ENCODE measurements at places on chromosomes 1 and 21.

GRCh38 chr1:1304331-1305299 is 3.1 kb downstream of the ACAP3 start:
- peak; percentile 60 for DNase-seq

GRCh38 chr1:89953929-89954328 is 41.0 kb upstream of the ZNF326 start:
- no peak for DNase-seq

GRCh38 chr1:204152310-204153044 is 633 bp upstream of the ETNK2 start:
- no peak for DNase-seq

DNA sequence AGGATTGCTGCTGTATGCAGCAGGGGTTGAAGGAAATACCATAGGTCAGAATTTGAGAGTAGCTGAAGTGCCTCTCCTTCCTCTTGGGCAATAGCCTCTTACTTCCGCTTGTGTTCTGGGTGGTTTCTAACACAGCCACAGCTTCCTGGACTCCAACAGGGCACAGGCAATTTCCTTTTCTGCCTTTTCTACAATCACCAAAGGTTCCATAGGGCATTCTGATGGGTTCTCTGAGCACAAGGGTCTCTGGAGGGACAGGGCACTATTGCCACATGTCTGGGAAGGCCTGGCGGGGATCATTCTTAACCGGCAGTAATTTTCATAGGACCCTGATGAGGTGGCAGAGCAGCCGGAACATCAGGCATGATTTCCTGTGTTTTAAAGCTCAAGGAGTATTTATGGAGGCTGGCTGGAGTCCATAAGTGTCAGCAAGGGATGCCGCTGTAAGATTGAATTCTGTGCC is 5.5 kb upstream of the AGTRAP start:
- DNase-seq, result no peak

- DNase-seq, result peak; percentile 44
Observed at GRCh38 chr1:84379138-84379916, 19.0 kb upstream of the DNASE2B start.

- no peak for DNase-seq
Observed at GRCh38 chr1:231806623-231807495, 180.3 kb downstream of the DISC1 start.

GRCh38 chr1:166036092-166036491 is 130.7 kb downstream of the FAM78B start:
- no peak for DNase-seq

- no peak for DNase-seq
Observed at GRCh38 chr1:195933835-195934234, 674.4 kb downstream of the KCNT2 start.

DNA sequence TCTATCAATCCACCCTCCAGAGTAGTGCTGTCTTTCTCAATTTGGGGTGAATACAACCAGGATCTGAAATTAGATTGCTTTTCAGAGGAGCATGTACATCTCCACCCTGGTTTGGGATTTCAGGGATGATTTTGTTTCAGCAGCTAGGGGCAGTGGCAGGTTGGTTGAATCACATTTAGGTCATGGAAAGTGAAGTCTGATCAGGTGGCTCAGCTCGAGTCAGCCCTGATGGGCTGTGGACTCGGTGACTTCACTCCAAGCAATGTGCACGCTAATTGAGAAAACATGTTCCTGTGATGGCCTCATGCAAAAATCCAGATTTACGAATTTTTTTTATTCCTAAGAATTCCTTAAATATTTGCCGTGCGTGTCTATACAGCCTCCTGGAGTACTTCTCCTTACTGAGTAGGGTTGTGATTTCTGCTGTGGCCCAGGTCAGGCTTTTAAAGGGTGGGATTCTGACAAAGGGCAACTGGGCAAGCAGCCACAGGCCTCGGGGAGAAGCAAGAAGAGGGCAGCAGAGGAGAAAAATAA is 7.5 kb downstream of the NGF start:
- peak; percentile 95 for DNase-seq

- no peak for DNase-seq
Observed at GRCh38 chr21:44366586-44367211, 13.3 kb downstream of the TRPM2 start.

GRCh38 chr1:164675342-164675904 is 116.4 kb downstream of the PBX1 start:
- DNase-seq, result no peak

- no peak for DNase-seq
Observed at GRCh38 chr21:37389456-37389855, 22.9 kb downstream of the DYRK1A start.

- no peak for DNase-seq
Observed at GRCh38 chr21:16005996-16006395, 276.2 kb downstream of the USP25 start.

- DNase-seq, result no peak
Observed at GRCh38 chr1:240766831-240767230, 154.9 kb upstream of the GREM2 start.

GRCh38 chr1:202967684-202968281 is 726 bp upstream of the CYB5R1 start:
- no peak for DNase-seq

- DNase-seq, result no peak
Observed at GRCh38 chr1:114756949-114757454, 782 bp downstream of the CSDE1 start.

- no peak for DNase-seq
Observed at GRCh38 chr1:96559181-96559580, 162.4 kb upstream of the PTBP2 start.

DNA sequence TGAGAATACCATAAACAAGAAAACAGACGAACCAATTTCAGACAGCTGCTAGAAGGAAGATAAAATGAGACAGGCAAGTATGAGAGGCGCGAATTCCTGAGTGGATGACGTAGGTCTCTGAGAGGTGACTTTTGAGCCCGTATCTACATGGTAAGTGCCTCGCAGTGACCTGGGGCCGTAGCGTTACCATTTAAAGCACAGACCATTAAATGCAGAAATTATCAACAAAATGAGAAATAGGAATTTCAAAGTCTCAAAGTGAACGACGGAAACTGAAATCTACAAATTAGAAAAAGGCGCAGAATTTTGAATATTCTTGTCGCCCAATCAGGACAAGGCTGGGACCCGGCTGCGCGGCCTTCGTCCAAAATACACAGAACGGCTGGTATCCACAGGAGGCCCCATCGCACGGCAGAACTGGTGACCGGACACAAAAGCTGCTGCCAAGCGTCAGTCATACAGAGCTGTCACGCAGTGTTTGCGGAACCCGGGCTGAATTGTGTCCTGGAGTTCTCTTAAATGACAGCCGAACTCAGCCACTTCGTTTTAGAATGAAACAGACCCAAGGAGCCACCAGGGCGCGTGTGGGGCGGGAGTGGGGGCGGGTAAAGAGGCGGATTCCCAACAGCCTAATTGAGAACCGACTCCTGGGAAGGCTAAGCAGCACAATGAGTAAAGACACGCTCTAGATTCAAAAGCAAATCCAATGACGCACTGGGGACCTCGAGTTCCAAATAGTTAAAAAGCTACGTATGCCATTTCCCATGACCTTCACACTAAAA is 13.8 kb upstream of the BOLA1 start:
- DNase-seq, result peak; percentile 77

DNA sequence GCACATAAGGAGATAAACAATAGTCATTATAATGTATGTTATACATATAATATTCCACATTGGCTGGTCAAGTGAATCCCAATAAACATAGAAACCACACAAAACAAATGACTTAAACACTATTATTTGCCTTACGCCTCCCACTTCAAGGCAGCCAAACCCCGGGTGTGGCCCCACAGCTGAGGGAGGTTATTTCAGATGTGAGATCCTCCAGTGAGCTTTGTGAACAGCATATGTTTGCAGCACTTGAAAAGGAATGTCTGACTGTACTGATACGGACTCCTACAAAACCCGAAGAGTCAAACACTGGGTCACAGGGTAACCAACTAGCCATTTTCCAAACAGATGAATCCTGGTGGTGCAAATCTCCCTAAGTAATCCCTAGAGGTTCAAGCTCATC is 27.1 kb upstream of the DISP1 start:
- no peak for DNase-seq

- DNase-seq, result no peak
Observed at GRCh38 chr1:52294580-52294979, 71.4 kb downstream of the CC2D1B start.

DNA sequence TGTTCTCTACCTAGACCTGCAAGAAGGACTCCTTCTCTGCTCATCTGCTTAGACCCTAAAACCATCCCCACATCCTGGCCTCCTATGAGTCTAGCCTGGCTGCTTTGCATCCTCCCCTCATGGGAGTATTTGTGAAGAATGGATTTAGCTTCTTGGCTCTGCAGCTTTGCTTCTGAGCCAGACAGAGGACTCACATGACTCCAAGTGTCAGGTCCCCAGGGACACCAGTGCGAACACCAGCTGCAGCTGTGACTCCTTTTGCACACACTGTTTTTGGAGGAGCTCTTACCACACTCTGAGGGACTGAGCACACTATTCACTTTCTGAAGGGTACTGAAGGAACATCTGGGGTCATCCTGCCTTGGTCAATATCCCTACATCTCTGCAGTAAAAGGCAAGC is 131.8 kb upstream of the SGIP1 start:
- no peak for DNase-seq

- DNase-seq, result no peak
Observed at GRCh38 chr1:192713921-192714320, 78.0 kb downstream of the RGS13 start.

DNA sequence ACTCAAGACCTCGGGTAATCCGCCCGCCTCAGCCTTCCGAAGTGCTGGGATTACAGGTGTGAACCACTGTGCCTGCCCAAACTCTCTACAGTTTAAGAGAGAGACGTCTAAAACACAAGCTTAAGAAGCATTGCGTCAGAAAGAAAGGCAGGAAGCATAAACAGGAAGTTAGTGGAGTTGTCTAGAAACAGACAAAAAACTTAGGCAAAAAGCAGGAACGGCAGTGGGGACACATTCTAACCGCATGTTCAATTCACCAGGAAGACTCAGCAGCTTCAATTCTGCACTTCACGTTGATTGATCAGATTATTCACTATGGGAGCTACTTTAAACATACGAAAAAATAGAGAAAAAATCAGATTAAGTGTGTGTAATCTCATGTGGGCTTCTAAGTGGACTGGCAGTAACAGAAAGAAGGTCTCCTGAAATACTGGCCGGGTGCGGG is 7.4 kb downstream of the CFAP74 start:
- peak; percentile 10 for DNase-seq

GRCh38 chr1:183590244-183591191 is at the start of gene NCF2:
NCF2 (minus strand) TSS chr1:183590459; CDS start chr1:183590329, 130 bp downstream.
- DNase-seq, result no peak

GRCh38 chr1:225541383-225541782 is 111.5 kb downstream of the ENAH start:
- DNase-seq, result no peak

DNA sequence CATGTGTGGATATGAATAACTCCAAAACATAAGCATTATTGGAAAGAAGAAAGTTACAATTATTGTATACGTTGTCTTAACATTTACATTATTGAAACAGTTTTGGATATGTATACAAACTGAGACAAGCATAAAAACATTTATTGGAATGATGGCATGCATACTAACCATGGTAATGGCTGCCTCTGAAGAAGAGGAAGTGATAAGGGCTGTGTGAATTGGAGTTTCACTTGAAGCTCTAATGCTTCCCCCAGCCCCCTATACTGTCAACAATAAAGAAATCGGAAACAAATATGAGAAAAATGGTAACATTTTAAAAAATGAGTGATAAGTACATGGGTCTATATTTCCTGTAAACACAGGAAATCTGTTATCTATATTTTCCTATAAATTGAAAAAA is 367.7 kb upstream of the DPYD start:
- no peak for DNase-seq

DNA sequence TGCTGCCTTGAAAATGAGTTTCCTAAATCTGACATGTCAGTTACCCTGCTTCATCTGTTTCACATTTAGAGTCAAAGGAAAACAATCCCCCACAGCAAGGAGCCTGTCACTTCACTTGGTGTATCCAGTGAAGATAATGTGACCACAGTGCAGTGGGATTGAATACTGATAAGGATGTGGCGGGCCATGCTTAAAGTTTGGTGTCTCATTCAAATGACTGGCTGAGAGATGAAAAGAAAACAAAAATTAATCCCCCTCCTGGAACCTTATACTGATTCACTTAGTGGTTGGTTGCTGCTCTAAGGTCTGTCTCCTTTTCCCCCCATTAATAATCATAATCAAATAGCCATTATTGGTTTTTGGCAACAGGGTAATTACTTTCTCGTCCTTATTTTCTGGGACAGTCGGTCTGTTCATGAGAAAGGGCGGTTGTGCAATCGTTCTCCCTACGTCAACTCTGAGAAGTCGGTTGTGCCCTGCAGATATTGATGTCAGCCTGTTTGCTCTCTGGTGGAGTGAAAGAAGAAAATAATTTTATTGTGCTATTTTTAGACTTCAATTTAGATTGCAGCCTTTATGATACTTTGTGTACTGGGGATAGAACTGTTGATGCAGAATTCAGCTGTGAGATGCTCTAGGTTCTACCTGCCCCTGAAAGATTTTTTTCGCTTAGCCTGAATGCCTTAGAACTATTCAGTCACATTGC is 360.2 kb downstream of the DISC1 start:
- no peak for DNase-seq

DNA sequence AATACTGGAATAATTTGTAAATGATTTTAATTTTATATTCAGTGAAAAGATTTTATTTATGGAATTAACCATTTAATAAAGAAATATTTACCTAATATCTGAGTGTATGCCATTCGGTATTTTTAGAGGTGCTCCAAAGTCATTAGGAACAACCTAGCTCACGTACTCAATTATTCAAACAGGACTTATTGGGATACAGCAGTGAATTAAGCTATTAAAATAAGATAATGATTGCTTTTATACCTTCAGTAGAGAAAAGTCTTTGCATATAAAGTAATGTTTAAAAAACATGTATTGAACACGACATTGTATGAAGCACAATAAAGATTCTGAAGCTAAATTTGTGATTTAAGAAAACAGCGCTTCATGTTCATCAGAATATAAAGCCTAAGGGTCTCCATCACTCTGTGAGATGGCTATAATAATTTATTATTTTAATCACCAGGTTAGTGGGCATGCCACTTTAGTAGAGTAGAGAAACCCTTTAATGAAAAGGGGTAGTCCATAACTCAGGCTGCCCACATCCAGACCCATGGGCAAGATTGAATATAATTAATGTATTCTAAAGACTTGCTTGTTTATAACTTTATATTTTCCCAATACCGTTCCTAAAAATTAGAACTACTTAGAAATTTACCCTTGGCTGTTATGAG is 3.2 kb downstream of the CCN1 start:
- no peak for DNase-seq

DNA sequence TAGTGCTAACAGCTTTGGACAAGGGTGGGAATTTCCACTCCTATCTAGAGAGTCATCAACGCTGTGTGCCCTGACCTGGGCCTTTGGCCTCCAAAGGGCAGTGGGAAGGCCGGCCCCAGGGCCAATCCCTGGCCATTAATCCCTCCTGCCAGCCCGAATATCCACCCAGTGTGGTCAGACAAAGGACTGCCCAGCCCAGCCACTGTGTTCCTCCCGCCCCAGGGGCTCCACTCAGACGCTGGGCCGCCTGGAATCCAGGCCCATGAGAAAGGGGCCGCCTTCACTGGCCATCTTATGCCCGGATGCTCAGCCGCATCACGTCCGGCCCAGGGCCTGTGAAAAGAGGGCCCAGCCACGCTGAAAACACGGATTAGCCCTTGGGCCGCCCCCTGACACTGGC is 3.6 kb upstream of the FOXE3 start:
- no peak for DNase-seq

Data from HFF-Myc (cell line).